NT2/D1 (cell line): ENCODE measurements at places on chromosomes 4 and X.

DNA sequence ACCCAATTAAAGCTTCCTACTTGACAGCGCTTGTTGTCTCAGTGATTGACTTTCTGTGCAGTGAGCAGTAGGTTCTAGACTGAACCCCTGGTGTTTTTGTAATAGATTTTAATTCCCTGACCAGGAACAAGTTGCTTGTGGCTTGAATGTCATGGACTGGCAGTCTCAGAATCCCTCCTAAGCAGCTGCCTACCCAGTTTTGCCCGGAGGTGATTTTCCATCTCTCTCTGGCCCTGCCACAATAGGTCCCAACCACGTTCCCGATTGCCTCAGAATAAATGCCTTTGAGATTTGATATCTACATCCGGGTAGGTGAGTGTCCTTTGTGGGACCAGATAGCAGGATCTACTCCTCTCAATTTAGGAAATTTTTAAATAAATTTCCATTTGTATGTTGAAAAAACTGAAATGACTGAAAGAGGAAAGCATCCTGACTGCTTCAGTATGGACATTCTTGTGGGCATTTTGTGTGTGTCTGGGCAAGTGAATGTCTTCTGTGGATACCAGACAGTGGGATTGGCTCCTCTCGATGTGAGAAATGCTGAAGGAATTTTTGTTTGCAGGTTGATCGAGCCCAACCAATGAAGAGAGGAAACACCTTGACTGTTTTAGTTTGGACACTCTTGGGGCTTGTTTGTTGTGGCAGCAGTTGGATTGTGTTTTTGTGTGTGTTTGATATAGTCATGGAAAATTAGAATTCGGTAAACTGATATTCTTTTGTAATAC is 1607.4 kb downstream of the C4orf33 start:
- DNase-seq, result no peak

GRCh38 chrX:123818243-123818642 is 41.6 kb upstream of the XIAP start:
- no peak for DNase-seq

- no peak for DNase-seq
These were observed 127.4 kb downstream of the TET2 start for GRCh38 chr4:105274090-105274489.

- DNase-seq, result no peak
These were observed 57.4 kb downstream of the SPOCK3 start for GRCh38 chr4:167176723-167177367.

- no peak for DNase-seq
These were observed 4.9 kb upstream of the TMEM33 start for GRCh38 chr4:41930139-41930831.

DNA sequence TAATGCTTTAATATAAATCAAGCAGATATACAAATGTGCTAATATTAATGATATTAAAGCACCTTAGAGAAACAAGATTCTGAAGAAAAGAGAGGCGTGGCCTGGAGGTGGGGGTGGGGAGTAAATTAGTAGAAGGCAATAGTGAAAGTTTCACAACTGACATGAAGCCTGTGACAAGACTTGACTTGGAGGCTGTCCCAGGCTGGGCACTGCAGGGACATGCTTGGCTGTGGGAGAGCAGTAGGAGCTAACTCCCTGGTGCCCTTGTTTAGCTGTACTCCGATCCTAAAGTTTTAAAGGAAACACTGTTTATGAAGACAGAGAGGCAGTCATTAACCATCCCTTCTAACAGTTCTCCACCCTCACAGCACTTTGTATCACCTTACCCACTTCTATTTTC is 239.0 kb upstream of the MAB21L2 start:
- no peak for DNase-seq

DNA sequence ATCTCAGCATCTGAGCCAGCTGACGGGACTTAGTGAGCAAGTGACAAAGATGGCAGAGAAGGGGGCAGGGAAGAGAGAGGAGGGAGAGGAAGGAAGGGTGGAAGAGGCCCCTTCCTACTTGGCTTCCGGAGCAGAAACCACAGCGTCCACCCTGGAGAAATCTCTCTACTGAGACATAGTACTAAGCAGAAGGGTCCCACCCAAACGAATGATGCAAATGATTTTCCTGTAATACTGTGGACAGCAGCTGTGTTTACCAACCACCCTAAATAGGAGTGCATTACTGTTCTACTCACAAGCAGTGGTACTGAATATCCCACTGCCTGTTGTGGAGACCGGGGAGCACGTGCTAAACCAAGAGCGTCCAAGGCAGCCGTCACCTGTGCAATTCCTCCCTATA is 29.4 kb downstream of the DTHD1 start:
- no peak for DNase-seq

DNA sequence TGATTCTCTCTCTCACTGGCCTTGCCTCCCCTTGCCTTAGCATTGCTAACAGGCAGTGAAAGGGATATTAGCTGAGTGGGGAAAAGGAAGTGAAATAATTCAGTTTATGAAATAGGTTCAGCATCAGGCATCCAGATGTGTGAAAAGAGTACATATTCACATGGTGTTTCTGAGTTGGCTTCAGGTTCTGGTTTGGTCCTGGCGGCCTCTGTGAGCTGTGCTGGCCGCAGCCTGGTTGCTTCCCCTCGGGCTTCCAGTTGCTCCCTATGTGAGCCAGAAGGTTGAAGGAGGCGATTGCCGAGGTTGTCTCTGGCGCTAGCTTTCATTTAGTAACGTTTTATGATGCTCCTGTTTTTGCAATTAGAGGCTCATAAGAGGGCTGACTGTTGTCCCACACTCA is 99.1 kb upstream of the TLR2 start:
- no peak for DNase-seq

DNA sequence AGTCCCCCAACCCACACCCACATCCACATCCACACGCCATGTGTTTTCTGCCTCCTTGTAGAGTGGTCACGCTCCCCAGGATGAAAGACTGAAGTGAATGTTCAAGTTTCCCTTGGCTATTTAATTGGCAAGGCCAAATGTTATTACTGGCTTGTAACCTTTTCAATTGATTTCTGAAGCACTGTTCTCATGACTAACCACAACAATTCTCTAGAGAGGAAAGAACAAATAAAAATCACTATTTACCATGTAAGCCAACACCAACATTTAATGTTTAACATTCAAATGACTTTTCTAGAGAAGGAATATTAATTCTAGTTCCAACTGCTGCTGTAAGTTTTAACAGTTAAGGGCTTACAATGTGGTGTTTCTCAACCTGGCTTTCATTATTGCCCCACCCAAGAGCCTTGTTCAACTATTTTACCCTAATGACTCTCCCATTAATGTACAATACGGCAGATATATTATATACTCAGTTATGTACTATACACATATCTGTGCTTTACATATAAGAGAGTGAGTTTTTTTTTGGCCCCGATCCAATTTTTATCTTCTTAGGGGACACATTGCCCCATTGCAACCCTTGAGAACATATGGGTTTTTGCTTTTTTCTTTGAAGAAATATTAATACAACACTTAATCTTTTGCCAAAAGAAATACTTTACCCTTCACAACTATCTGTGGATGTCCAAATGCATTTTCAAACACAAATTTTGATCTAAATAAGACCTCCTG is 46.5 kb downstream of the RELL1 start:
- DNase-seq, result no peak
